ENCODE measurements at places on chromosomes 12 and 14.

DNA sequence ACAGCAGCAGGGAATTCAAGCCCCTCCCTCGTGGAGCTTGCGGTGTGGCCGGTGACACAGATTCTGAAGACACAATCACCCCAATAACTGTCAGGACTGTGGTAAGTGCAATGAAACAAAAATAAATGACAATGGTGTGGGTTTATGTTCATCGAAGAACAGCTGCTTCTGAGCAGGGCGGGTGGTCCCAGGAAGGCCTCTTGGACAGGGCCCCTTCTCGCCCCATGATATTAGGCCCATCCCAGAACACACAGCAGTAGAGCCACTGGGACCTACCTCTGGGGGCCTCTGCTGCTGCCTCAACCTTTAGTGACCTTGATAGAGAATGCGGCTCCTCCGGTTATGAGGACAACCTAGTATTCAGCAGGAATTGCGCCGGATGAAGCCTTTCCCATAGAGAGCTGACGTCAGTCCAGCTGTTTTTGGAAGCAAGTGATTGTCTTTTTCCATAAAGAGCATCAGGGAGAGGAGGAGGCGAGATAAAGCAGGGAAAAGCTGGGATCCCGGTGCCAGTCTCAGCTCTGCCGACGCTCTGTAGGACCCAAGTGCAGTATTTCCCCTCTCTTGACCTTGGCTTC lies 84.1 kb upstream of the BCL11B start:
- no peak for DNase-seq

GRCh38 chr12:91140026-91140931 lies 29.0 kb upstream of the LUM start:
- DNase-seq: no peak

GRCh38 chr12:5969974-5970690 lies 25.1 kb upstream of the ANO2 start:
- no peak for DNase-seq

- DNase-seq: no peak
Measured at GRCh38 chr12:45883187-45883586, 107.2 kb downstream of the SCAF11 start.

- DNase-seq: no peak
Measured at GRCh38 chr14:68784978-68785533, 7.8 kb downstream of the ZFP36L1 start.

DNA sequence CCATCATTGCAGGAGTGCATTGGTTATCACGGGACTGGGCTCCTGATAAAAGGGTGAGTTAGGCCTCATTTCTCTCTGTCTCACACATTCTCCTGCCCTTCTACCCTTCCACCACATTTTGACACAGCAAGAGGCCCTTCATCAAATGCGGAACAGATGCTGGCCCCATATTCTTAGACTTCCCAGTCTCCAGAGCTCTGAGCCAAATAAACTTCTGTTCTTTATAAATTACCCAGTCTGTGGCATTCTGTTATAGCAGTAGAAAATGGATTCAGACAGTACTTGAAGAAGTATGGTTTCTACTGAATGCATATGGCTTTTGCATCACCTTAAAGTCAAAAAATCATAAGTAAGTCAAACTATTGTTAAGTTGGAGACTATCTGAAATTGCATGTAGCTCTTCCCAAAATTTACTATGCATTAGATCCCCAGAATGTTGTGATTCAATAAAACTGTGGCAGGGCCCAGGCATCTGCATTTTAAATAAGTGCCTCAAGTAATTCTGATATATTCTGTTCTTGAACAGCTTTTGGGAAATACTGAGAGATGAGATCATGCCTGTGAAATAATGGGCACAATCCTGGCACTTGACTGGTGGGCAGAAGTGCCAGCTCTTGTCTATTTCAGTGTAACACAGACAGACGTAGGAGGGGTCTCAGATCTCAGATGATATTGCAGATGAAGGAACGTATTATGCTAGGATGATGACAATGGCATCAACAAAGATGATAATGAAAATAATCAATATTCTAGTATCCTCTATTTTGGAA lies 68.2 kb downstream of the E2F7 start:
- DNase-seq: no peak

GRCh38 chr14:55410876-55411275 lies 754 bp downstream of the ATG14 start:
- no peak for DNase-seq

- DNase-seq: no peak
Measured at GRCh38 chr14:105026033-105026785, 5.3 kb upstream of the CDCA4 start.

- DNase-seq: no peak
Measured at GRCh38 chr14:79581912-79582576, 629.3 kb downstream of the DIO2 start.

DNA sequence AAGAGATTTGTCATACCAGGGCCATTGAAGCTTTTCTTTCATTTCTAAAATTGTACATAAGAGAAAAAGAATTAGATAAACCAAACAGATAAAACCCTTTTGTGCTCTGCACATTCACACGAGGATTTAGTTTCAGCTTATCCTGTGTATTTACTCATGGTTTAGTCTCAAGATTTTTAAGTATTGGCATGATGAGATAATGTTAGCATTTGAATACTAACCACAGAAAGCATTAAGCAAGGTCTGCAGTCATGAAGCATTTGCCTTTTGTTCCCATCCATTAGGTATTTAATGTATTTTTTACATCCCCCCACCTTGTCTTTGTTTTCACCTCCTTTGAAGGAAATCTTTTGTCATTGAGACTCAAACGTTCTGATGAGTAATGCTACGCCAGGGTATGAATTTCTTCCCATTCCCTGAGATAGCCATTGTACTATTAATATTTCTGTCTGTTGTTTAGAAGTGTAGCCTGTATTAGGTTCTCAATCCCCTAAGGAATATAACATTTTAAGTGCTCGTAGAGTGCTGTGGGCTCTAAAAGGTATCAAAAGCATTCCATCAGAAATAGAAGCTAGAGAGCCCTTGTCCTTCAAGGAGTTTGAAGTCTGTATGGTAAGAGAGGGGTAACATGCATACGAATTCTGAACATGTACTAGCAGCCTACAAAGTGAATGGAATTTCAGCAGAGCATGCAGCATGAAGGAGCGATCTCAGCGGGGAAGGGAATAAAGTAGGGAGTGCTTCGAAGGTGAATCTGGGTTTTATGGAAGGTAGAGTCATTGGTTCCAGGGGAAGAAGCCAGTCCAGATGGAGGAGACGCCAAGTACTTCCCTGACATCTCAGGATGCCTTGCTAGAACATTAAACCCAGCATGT lies 22.3 kb downstream of the CRADD start:
- DNase-seq: no peak

GRCh38 chr14:31283578-31284252 lies 76.1 kb upstream of the HECTD1 start:
- no peak for DNase-seq

DNA sequence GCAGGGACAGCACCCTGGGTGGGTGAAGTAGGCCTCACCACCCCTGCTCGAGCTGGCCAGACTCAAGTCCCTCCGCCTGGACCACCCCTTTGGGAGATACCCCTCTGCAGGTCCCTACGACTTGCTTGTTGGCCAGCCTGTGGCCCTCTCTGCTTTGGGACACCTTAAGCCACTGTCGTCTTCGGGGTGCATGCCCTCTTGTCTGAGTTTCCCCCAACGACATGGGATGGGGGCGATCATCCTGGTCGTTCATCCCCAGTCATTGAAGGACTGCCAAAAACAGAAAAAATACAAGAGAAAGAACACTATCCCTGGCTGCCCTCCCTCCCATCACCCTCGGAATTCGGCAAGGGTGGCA lies 151.1 kb downstream of the DPF3 start:
- no peak for DNase-seq

- DNase-seq: no peak
Measured at GRCh38 chr12:63997198-63997597, 152.7 kb downstream of the SRGAP1 start.

GRCh38 chr12:76236640-76237039 lies 111.6 kb downstream of the BBS10 start:
- no peak for DNase-seq

- DNase-seq: no peak
Measured at GRCh38 chr12:126095748-126096510, 1030.7 kb downstream of the AACS start.

DNA sequence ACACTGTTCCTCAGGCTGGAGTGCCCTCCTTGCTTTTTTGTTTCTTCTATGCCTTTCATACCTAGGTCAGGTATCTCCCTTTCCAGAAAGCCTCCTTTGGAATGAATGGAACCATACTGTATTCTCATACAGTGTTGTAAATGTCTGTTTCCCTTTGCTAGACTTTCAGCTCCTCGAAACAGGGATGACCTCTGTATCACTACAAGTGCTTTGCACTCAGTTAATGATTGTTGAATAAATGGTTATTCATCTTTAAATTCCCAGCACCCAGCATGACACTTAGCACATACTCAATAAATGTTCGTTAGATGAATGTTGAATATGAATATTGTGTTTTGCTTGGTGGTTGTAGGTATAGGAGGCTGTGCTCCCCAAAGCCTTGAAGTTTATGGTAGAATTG lies 5.9 kb upstream of the TULP3 start:
- DNase-seq: no peak

GRCh38 chr12:40028296-40028695 lies 77.6 kb downstream of the SLC2A13 start:
- DNase-seq: no peak

DNA sequence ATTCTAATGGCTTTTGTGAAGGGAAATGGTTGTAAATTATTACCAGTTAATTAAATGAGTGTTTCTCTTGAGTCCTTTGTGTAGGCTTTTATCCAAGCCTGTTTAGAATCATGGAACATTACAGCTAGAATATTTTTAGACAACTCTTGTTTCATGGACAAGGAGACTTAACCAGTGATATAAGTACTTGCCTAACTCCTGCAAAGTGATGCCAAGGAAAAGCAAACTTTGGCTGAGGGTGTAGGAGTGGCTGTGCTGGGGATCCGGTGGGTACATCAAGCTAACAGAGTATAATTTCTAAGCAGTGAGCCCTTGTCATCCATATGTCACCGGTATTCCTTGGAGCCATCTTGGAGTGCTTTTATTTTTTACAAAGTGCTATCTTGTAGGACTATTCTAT lies 61.5 kb downstream of the PRKCH start:
- no peak for DNase-seq

- DNase-seq: no peak
Measured at GRCh38 chr12:58943079-58943478, 22.8 kb upstream of the LRIG3 start.

GRCh38 chr12:66329941-66330340 lies 27.6 kb downstream of the HELB start:
- no peak for DNase-seq

- DNase-seq: no peak
Measured at GRCh38 chr14:94079891-94080620, 946 bp downstream of the DDX24 start.

DNA sequence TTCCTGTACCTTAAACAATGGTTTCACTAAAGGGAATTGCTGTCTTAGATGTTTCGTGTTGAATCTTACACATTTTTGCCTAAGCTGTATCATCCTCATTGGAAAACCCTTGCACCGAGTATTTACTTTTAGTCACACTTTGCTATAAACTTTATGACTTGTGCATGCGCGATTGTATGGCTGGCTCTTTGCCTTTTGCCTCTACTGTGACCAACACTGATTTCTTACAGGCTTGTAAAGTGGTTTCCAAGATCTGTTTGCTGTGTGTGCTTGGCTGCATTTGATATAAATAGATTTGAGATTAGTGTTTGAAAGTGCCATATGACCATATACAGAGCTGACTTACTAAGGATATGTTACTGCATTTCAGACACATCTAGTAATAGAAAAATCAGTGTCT lies 40.5 kb downstream of the RASSF3 start:
- no peak for DNase-seq

GRCh38 chr12:20451761-20452160 lies 83.4 kb downstream of the PDE3A start:
- no peak for DNase-seq

DNA sequence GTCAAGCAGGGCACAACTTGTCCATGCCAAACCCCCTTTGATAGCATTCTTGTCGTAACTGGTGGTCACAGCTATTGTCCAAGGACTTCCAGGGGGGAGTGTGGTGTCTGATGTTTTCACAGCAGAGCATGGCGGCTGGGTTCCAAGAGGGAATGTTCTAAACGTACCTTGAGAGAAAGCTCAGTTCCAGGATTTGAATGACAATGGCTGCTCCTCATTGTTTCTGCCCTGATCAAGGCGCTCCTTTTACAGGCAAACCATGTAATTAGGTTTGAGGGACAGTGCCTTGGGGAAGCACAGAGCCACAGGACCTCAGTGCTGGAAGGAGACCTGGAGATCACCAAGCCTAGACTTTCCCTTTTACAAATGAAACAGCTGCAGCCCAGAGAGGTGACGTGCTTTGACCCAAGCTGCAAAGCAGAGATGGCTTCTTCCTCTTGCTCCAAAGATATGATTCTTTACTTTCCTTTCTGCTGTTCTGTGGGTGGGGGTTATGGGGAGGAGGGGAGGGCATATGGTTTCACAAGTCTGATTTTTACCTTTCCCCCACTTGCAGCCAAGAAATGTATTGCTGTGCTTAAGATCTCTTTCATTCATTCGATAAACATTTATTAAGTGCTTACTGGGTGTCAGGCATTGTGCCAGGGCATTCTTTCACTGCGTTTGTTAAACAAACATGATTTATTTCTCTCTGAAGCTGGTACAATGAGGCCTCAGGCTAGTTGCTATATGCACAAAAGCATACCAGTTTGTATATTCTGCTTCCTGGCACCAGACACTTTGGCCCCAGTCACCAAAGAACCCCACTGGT lies 172.8 kb downstream of the KTN1 start:
- no peak for DNase-seq

GRCh38 chr14:71301611-71302010 lies 394.4 kb downstream of the PCNX1 start:
- DNase-seq: no peak

DNA sequence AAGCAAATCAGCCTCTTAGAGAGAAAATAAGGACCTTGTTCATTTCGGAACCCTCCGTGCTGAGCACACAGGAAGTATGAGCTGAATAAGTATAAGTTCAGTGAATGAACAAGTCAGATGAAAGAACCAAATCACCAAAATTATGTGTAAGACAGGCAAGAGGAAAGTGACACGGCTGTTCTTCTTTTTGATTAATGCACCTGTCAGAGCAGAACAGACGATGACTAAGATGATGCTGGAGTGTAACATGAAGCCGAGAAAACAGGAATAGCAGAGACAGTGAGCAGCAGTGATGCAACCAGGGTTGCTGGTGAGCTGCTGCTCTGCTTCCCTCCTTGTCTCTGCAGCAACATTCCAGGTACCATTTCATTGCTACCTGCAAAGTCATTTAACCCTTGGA lies 861.1 kb downstream of the GALC start:
- no peak for DNase-seq

- no peak for DNase-seq
Measured at GRCh38 chr12:91380631-91381030, 198.0 kb upstream of the DCN start.

DNA sequence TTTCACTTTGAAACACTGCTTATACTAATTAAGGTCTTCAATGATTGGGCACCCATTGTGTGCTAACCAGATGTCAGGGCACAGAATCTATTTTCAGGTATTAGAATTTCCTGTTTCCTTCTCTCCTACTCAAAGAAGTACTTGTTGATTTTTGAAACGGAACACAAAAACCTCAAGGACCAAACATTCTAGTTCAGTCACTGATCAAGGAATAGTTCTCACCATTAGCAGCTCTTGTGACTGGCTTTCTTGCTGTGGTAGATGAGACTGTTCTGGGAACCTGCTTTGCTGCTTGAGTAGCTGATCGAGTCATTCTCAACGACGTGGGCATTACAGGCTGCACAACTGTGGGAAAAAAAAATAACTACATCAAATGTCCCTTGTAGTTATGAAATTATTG lies 11.0 kb downstream of the DLGAP5 start:
- no peak for DNase-seq

Measured in NCI-H1930 (cell line).